ENCODE measurements at places on chromosomes 1 and 21.

GRCh38 chr21:31124010-31124409 lies 85.7 kb upstream of the KRTAP19-8 start:
- no peak for DNase-seq

DNA sequence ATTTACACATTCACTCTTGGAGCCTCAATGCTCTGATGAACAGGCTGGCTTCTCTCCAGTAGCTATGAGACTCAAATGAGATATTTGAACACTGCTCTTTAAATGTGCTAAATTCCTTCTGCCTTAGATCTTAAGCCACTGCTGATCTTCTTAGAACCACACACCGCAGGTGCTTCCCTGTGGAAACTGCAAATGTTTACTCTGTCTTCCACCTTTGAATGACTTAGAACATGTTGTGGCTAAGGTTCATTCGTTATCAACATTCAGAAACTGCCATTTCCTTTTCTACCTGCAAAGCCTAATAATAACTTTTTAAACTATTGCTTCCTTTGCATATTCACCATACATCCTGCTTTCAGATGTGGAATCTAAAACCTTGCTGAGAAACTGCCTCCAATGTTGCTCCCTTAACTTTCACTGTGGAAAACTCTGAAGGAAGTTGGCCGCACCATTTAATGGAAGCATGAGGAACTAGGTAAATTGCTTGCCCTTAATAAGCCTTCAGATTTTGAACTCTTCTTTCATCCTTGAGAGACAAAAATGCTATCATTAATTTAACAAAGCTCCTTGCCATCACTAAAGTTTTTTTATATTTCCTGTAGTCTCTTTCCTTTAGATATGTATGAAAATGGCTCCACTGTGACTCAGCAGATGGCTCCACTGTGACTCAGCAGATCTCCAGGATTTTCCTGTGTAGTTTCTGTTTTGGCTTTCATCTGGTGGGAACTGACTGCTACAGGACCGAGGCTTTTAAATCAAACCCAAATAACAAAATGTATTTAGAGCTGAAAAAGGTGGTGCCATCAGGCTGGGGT lies 143.8 kb downstream of the TNFSF18 start:
- DNase-seq = peak; percentile 96

DNA sequence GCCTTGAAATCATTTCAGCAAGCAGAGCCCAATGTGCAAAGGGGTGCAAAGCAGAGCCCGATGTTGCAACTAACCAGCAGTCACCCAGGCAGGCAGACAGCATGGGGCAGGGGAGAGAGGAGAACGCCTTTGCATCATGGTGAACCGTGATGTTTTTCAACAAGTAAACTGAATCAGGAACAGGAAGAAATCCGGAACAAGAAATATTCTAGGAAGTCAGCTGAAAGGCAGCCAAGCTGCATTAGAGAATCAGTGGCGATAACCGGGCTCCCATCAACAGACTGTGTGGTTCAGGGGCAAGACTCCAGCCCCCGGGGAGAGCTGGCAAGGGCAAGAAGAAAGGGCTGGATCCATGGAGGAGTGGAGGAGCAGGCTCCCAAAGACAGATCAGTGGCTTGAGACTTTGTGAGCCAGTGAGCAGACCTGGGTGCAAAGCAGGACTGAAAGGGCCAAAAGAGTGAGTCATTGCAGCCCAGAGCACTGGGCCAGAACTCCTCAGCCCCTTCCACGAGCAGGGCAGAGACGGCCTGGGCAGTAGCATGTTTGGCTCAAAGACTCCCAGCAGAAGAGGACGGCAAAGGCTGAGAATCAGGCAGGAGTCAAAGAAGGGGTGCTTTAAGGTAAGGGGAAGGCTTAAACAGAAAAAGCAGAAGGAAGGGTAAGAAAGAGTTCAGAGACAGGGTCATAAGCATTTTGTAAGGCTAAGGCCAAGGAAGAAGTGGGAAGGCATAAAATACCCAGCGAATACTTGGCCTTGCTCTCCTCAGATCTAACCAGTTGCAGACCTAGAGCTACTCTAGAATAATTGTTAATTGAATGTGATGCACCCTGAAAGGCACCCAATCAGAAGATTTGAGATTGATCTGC lies 155.0 kb downstream of the SETD4 start:
- peak; percentile 30 for DNase-seq

- peak; percentile 47 for DNase-seq
These were observed 139.7 kb upstream of the BEND5 start for GRCh38 chr1:48916130-48917069.

DNA sequence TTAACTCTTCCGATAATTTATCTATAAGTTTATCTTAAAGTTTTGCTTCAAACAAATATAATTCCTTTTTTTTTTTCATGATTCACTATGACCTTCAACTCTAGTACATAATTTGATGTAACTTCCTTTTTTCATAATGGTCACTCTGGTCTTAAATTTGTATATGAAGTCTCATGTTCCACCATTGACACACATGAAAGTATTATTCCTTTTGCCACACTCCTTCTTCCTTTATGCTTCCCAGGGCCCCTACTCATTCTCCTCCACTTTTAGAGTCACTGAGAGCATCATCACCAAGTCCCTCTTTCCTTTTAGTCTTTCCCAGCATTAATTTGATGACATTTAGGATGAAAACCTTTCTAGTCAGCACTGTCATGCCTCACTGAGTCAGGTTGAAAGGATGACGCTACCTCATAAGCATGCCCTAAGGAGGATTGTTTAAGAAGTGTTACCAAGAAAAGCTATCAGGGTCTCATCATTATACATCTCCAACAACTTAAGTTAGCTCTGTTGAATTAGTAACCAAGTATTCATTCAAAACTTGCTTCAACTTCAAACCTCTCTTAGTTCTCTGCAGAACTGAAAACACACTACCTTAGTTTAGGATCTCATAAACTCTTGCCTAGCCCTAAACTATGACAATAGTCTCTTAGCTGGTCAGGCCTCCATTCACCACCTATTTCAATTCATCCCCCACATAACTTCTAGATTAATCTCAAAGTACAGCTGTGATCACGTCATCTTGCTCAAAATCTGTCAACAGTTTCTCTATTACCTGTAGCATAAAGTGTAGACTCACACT lies 14.5 kb downstream of the AUNIP start:
- DNase-seq = peak; percentile 12

- peak; percentile 47 for DNase-seq
These were observed 106.5 kb downstream of the UCHL5 start for GRCh38 chr1:192952646-192953045.

DNA sequence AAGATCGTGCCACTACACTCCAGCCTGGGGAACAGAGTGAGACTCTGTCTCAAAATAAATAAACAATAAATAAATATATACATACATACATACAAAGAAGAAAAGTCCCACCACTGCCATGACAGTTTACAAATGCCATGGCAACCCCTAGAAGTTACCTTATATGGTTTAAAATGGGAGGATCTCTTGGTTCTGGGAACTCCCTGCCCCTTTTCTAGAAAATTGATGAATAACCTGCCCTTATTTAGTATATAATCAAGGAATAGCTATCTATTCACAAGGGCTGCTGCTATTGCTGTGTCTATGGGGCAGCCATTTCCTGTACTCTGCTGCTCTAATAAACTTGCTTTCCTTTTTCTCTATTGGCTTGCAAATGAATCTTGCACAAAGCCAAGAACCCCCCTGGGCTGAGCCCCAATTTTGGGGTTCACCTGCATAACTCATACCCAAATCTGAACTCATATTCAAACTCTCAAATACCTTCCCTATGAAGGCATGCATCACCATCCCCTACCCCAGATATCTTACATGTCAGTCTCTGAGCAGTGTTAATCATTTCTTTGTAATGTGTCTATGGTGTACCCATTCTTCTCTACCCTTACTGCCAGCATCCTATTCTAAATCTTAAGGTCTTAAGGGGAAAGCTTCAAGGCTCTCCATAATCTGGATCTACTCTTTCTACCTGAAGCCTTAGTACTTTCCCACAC lies 9.0 kb downstream of the GON4L start:
- peak; percentile 31 for DNase-seq

- no peak for DNase-seq
These were observed 16.7 kb downstream of the TMEM63A start for GRCh38 chr1:225865514-225865913.
